ENCODE measurements at places on chromosomes 4 and X.

DNA sequence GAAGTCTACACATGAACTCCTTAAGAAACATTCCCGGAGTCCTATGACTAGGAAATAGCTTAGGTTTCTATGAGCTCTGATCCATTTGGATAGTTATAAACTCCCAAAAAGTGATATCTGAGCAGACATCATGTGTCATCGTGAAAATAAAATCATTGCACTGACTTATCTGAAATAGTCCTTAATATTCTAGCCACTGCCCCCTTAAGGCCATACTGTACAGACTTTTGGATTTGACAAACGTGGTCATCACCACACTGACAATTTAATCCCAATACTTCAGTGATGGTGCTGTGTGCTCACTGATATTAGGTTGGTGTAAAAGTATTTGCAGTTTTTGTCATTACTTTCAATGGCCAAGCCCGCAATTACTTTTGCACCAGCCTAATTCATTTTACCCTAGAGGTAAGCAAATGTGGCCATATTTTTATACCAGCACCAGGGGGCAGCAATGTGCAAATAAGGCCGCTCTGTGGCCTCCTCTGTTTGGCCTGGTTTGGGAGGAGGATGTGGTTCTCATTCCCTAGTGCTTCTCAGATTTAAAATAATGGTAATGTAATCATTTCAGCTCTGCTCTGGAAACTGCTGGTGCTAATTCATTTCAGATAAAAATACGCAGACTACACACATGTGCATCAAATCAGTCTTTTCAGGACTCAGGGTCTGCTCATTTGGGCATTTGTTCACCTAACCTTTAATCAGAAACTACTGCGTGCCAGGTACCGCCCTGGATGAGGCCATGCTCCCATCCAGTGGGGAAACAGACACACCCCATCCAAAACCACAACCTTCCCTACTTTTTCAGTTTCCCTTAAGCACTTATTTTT lies 196.4 kb upstream of the C1QTNF7 start:
- DNase-seq: peak; percentile 65

- DNase-seq: no peak
Measured at GRCh38 chrX:68487924-68488323, 10.9 kb upstream of the YIPF6 start.

DNA sequence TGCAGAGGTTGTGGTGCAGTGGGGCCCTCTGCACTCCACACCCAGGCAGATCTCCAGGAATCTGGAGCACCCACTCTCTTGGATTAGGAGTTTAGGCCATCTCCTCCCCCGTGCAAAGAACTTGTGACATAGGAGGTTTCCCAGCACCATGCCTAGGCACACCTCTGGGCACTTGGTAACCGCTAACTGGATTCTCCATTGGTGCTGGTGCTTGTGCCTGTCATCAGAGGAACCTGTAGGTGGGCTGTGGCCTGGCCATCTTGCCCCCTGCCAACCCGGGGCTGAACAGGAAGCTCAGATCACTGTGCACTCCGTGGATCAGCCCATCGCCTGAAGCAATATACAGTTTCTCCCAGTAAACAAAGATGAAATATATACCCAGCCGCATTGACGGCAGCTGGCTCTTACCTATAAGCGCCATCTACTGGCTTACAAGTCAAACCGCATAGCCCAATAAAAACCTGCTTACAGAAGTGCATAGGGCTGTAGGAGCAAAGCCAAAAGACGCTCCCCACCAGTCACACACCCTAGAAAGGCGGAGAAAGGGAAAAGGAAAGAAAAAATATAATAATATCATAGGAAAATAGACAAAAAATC lies 19.1 kb upstream of the TEX13B start:
- no peak for DNase-seq

- DNase-seq: no peak
Measured at GRCh38 chr4:142373610-142374009, 472.5 kb downstream of the INPP4B start.

GRCh38 chrX:24395775-24396174 lies 35.3 kb downstream of the SUPT20HL1 start:
- peak; percentile 49 for DNase-seq

GRCh38 chrX:33909836-33910235 lies 222.3 kb downstream of the FAM47A start:
- DNase-seq: no peak

DNA sequence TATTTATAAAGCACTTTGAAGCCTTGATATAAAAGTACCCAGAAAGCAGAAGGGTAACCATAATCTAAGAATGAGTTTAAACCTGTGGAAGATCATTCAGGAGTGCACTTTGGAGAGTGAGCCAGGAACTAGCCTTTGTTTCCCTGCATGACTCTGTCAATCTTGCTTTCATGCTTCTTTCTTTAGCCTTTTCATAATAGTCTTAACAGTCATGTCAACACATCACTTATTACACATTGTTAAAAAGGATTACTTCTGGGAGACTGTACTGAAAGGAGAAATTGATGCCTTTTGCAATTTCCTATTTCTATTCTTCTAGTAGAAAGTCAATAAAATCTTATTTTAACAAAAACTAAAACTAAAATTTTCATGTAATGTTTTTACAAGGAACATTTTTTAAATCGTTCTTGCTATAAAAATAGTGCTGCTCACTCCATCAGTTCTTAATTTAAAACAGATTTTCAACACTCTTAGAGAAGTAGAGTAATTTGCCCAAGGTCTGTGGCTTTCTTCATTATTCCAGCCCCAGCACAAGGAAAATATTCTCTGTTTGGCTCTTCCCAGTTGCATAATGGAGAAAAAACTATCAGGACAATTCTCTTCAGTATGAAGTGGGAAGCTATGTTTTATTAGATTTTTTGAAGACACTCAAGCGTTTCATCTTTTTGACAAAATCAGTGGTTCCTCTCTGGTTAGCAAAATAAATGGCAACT lies 35.4 kb upstream of the SPP1 start:
- no peak for DNase-seq

Measured in cerebellum (tissue), 4 donors.